ENCODE measurements at places on chromosomes 7 and 10. TPM values are rescaled to one million over a fixed set of nuclear protein-coding genes. Genes with fewer than 3 reads are reported as not detected.

- H3K4me3 ChIP-seq: no peak overlapping the region
- H3K36me3 ChIP-seq: no peaks in the 10 kb centered on the region
- H3K27me3 ChIP-seq: no peaks in the 10 kb centered on the region
- no peak overlapping the region for H3K27ac ChIP-seq
- DNase-seq: no peak
These were observed 34.3 kb downstream of the SNX8 start for GRCh38 chr7:2279896-2280295.

- H3K4me3 ChIP-seq: no peak overlapping the region
- H3K4me1 ChIP-seq: no peaks in the 10 kb centered on the region
- no peaks in the 10 kb centered on the region for H3K27me3 ChIP-seq
- DNase-seq: no peak
- no peaks in the 10 kb centered on the region for H3K36me3 ChIP-seq
These were observed 47.5 kb upstream of the KIF5B start for GRCh38 chr10:32103721-32104120.

GRCh38 chr7:22998519-22998896 lies 15.4 kb downstream of the HYCC1 start:
- H3K27ac ChIP-seq: no peak overlapping the region
- no peak for DNase-seq
- no peak overlapping the region for H3K4me3 ChIP-seq
- no peaks in the 10 kb centered on the region for H3K4me1 ChIP-seq
- H3K27me3 ChIP-seq: no peaks in the 10 kb centered on the region

DNA sequence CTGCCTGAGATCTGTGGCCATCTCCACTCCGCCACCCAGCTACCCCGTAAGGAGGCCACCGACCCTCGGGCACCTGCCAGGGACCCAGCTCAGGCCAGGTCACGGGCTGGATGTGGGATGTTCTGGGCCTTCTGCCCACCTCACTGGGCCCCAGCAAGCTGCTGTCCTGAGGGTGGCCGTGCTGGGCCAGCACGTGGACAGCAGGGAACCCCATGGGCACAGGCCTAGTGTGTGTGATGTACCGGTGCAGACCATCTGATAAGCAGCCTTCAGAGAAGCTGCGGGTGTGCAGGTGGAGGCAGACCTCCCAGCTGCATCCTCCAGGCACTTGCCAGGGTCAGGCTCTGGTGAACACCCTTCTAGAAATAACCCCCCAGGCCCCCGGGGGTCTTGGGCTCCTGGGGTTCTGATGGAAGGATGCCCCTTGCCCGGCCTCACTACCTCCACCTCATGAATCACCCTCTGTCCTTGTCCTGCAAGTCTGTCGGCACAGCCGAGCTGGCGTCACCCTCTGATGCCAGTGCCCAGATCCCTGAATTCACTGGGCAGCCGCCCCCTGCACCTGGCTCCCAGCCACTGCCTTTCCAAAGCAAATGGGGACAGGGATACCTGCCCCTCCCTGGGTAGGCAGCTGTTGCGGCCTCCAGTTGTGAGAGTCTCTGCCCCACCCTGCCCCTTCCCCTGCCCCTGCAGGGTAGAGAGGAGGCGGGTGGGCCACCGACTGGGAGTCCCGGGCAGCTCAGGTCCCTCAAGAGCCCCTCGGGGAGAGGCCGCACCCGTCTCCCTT lies 139.8 kb downstream of the FAM53B start:
- H3K4me3 ChIP-seq: no peak overlapping the region
- H3K27me3 ChIP-seq: no peaks in the 10 kb centered on the region
- H3K4me1 ChIP-seq: no peaks in the 10 kb centered on the region
- no peaks in the 10 kb centered on the region for H3K36me3 ChIP-seq
- DNase-seq: no peak

GRCh38 chr7:130381468-130382312 lies 1.4 kb downstream of the CPA1 start:
- no peak overlapping the region for H3K27ac ChIP-seq
- no peaks in the 10 kb centered on the region for H3K27me3 ChIP-seq
- no peaks in the 10 kb centered on the region for H3K4me1 ChIP-seq
- no peaks in the 10 kb centered on the region for H3K36me3 ChIP-seq
- no peak overlapping the region for H3K4me3 ChIP-seq

GRCh38 chr10:84012831-84013458 lies 126.4 kb upstream of the GHITM start:
- no peak overlapping the region for H3K27ac ChIP-seq
- H3K4me3 ChIP-seq: no peak overlapping the region
- H3K36me3 ChIP-seq: no peaks in the 10 kb centered on the region
- peaks cover 26% of the 10 kb centered on the region for H3K27me3 ChIP-seq

- H3K4me1 ChIP-seq: peaks cover 18% of the 10 kb centered on the region
- H3K4me3 ChIP-seq: no peak overlapping the region
- H3K27me3 ChIP-seq: no peaks in the 10 kb centered on the region
- no peak overlapping the region for H3K27ac ChIP-seq
- peak; percentile 94 for DNase-seq
- H3K36me3 ChIP-seq: no peaks in the 10 kb centered on the region
These were observed 40.6 kb downstream of the MICALL2 start for GRCh38 chr7:1418505-1419309.

- no peak for DNase-seq
- H3K4me1 ChIP-seq: peaks cover 47% of the 10 kb centered on the region
- no peak overlapping the region for H3K27ac ChIP-seq
- no peaks in the 10 kb centered on the region for H3K36me3 ChIP-seq
- no peaks in the 10 kb centered on the region for H3K27me3 ChIP-seq
These were observed 10.4 kb upstream of the TRIM8 start for GRCh38 chr10:102633848-102634247.

GRCh38 chr7:3399858-3400257 lies 98.8 kb downstream of the SDK1 start:
- no peaks in the 10 kb centered on the region for H3K36me3 ChIP-seq
- peaks cover 8% of the 10 kb centered on the region for H3K27me3 ChIP-seq
- H3K4me3 ChIP-seq: no peak overlapping the region
- peak; percentile 49 for DNase-seq
- no peaks in the 10 kb centered on the region for H3K4me1 ChIP-seq
- H3K27ac ChIP-seq: no peak overlapping the region

GRCh38 chr7:45389073-45389872 lies 184.9 kb upstream of the ADCY1 start:
- no peaks in the 10 kb centered on the region for H3K36me3 ChIP-seq
- H3K27me3 ChIP-seq: peaks cover 15% of the 10 kb centered on the region
- no peak for DNase-seq
- H3K27ac ChIP-seq: no peak overlapping the region
- no peak overlapping the region for H3K4me3 ChIP-seq

- H3K27ac ChIP-seq: peak overlapping the region; percentile 6
- no peak for DNase-seq
- no peak overlapping the region for H3K4me3 ChIP-seq
- peaks cover 9% of the 10 kb centered on the region for H3K4me1 ChIP-seq
- no peaks in the 10 kb centered on the region for H3K36me3 ChIP-seq
These were observed 157.4 kb upstream of the TCF7L2 start for GRCh38 chr10:112792487-112793201.

- no peaks in the 10 kb centered on the region for H3K4me1 ChIP-seq
- no peaks in the 10 kb centered on the region for H3K36me3 ChIP-seq
These were observed 158.0 kb downstream of the CAMK1D start for GRCh38 chr10:12507165-12507850.

DNA sequence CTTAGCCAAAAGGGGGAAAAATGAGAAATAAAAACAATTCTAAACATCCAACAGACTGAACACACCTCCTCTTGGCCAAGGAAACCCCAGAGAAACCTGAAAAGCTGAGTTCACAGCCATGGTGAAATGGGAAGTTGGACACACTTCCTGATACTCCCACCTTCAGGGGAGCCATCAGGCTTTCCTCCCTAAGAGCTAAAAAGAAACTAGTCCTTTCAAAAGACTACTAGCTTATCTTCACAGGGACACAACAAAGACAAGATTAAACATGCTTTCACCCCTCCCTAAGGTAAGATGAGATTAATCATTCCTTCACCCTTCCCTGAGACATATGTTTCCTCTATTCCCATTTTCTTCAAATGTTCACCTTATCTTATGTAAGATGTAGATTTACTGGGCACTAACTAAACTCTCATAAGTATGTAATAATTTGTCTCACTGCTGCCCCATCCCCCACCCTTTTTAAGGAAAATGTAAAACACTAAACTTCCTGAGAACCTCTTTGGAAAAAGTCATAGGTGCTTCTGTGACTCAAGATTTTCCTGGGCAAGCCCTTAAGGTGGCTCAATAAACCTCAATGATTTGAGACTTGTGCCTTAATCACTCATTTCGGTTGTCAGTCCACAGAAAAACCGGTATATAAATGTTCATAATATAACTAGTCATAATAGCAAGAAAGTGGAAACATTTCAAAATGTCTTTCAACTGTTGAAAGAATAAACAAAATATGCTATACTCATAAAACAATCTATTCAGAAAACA lies 40.5 kb downstream of the HTR7 start:
- no peak overlapping the region for H3K4me3 ChIP-seq
- H3K36me3 ChIP-seq: peaks cover 5% of the 10 kb centered on the region
- no peak for DNase-seq
- H3K27me3 ChIP-seq: no peaks in the 10 kb centered on the region

- no peaks in the 10 kb centered on the region for H3K27me3 ChIP-seq
- no peaks in the 10 kb centered on the region for H3K36me3 ChIP-seq
- no peak for DNase-seq
- no peak overlapping the region for H3K27ac ChIP-seq
- peaks cover 13% of the 10 kb centered on the region for H3K4me1 ChIP-seq
These were observed 9.8 kb downstream of the RHBDD2 start for GRCh38 chr7:75888464-75889222.

GRCh38 chr7:101586906-101587677 lies 42.0 kb downstream of the MYL10 start:
- H3K27ac ChIP-seq: no peak overlapping the region
- DNase-seq: no peak
- H3K4me1 ChIP-seq: no peaks in the 10 kb centered on the region
- no peak overlapping the region for H3K4me3 ChIP-seq
- no peaks in the 10 kb centered on the region for H3K36me3 ChIP-seq

DNA sequence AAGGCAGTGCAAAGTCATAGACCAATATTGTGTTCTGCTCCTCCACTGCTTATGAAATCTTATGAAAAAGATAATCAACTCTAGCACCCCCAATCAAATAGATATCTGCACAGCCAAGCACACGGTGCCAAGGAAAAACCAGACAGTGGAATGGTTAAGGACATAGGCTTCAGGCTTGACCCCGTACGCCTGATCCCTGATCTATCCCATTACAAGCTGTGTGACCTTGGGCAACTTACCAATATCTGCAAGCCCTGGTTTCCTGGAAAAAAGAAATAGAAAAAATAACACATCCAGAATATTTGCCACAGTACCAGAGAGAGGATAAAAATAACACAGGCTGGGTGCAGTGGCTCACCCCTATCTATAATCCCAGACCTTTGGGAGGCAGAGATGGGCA lies 56.9 kb downstream of the GRB10 start:
- H3K27ac ChIP-seq: no peak overlapping the region
- no peaks in the 10 kb centered on the region for H3K4me1 ChIP-seq
- H3K27me3 ChIP-seq: no peaks in the 10 kb centered on the region
- no peak for DNase-seq
- H3K4me3 ChIP-seq: no peak overlapping the region
- no peaks in the 10 kb centered on the region for H3K36me3 ChIP-seq

DNA sequence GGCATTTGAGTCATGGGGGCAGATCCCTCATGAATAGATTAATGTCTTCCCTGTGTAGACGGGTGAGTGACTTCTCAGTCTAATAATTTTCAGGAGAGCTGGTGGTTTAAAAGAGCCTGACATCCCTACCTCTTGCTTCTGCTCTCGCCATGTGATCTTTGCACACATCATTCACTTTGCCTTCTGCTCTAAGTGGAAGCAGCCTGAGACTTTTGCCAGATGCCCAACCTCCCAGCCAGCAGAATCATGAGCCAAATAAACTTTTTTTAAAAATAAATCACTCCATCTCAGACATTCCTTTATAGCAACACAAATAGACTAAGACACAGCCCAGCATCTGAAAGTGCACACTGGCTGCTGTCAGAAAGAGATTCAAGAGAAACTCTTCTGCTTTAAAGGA lies 155.2 kb downstream of the ZNF365 start:
- no peak for DNase-seq
- no peak overlapping the region for H3K4me3 ChIP-seq
- no peak overlapping the region for H3K27ac ChIP-seq

GRCh38 chr10:93994438-93994801 lies 689 bp downstream of the PLCE1 start:
- no peaks in the 10 kb centered on the region for H3K27me3 ChIP-seq
- no peaks in the 10 kb centered on the region for H3K36me3 ChIP-seq
- H3K27ac ChIP-seq: no peak overlapping the region
- no peak for DNase-seq
- peak overlapping the region; percentile 62 for H3K4me3 ChIP-seq

DNA sequence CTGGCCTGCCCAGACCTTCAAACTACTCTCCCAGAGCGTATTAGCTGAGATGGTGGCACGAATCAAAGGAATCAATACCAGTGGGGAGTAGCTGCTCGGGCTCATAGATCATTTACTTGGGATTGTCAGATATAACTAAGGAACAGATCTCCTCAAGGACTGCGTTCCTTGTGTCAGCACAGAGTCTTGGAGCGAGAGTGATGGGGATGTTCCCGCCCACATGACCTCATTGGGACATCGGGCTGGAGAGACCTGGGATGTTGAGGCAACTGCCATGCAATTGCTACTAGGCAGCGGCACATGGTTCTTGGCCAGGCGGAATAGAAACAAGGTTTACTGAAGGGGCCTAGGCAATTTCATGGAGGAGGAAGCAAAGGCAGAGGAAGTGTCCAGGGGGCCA lies 132.6 kb downstream of the FRMD4A start:
- no peak overlapping the region for H3K4me3 ChIP-seq
- peaks cover 51% of the 10 kb centered on the region for H3K27me3 ChIP-seq
- no peaks in the 10 kb centered on the region for H3K36me3 ChIP-seq
- H3K27ac ChIP-seq: no peak overlapping the region

DNA sequence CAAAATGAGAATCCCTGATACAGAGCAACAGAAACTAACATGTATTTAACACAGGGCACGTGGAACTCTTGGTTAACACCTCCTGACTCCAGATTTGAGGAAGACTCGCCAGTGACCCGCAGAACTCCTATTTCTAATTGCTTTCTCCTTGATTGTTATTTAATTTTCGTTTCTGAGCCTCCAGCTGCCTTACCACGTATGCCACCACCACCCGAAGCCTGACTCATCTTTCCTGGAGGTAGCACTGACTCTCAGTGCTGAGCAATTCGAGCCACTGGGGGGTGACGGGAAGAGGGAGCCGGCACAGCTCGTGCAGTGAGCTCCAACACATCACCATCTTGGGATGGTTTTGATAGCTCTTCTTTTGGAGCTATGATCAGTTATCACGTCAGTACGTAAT lies 273.9 kb upstream of the MGMT start:
- no peak for DNase-seq
- no peaks in the 10 kb centered on the region for H3K4me1 ChIP-seq

- no peaks in the 10 kb centered on the region for H3K36me3 ChIP-seq
- H3K4me1 ChIP-seq: no peaks in the 10 kb centered on the region
- no peak overlapping the region for H3K27ac ChIP-seq
- no peaks in the 10 kb centered on the region for H3K27me3 ChIP-seq
- no peak for DNase-seq
These were observed 103.2 kb upstream of the IFRD1 start for GRCh38 chr7:112347088-112347487.

GRCh38 chr7:103075337-103075918 lies 488 bp downstream of the ARMC10 start:
- 0 out of 2 replicates have a peak, but pooled peaks cover 3% of the 10 kb centered on the region for H3K4me1 ChIP-seq
- H3K27ac ChIP-seq: peak overlapping the region; percentile 91
- H3K27me3 ChIP-seq: no peaks in the 10 kb centered on the region
- no peak for DNase-seq
- H3K36me3 ChIP-seq: no peaks in the 10 kb centered on the region

Gene PDK4
- total RNA-seq: 2.1 TPM

Gene DRGX
- not detected for total RNA-seq

Gene SFRP4
- 0.25 TPM for total RNA-seq

Gene DPYSL4
- total RNA-seq: 5.4 TPM

Gene IGF2BP3
- 79.1 TPM for total RNA-seq

Gene ADGRA1
- total RNA-seq: not detected

Gene TMEM270
- 1.1 TPM for total RNA-seq

Gene WNT8B
- not detected for total RNA-seq

Gene SORCS3
- total RNA-seq: not detected

Gene BRI3
- 102 TPM for total RNA-seq

Gene PRSS2
- total RNA-seq: 36.8 TPM

Gene GJD4
- total RNA-seq: not detected

All from HCT116 (cell line).